NAMALWA (cell line): ENCODE measurements at places on chromosomes 13 and 19.

- DNase-seq = no peak
Measured at GRCh38 chr13:104592127-104592526, 1525.9 kb upstream of the SLC10A2 start.

DNA sequence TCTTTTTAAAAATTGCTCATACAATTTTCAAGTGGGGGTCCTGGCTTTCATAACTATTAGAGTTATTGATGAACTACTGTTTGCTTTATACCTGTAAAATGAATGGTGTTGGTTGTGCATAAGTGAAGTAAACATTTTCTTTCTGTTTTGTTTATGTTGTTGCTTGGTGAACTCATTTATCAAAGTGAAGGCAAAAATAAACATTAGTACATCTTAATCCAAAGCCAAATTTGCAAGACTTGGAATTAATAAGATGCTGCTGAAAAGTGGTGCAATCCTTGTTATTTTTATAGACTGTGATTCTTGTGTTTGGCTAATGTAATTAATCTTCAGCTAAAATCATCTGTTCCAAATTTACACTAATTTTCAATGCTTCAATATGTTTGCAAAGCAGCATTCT lies 24.4 kb upstream of the DCT start:
- DNase-seq = no peak

GRCh38 chr19:3136684-3137055 lies 837 bp downstream of the GNA15 start:
- DNase-seq = no peak

GRCh38 chr13:90889906-90890834 lies 457.3 kb upstream of the MIR17HG start:
- DNase-seq = no peak

DNA sequence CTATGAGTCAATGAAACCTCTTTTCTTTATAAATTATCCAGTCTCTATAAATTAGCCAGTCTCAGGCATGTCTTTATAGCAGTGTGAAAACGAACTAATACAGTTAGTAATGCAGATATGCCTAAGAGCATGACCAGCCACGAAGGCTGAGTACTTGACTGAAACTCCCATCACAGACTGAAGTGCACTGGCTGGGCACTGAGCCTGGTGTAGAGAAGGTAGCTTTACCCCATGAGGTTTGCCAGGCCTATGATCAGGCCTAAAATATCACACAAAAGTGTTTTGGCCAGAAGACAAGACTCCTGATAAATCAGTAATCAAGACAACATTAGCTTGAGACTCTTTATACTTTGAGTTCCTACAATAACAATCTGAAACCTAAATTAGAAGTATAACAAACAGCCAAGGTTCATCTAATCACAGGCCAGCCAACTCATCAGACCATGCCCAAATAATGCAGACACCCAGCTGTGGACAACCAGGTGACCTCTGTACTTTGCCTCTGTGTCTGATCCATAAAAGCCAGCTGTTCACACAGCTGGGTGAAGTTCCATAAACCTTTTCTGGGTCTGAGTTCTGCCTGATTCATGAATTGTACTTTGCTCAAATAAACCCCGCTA lies 771.8 kb upstream of the SLITRK1 start:
- DNase-seq = no peak

DNA sequence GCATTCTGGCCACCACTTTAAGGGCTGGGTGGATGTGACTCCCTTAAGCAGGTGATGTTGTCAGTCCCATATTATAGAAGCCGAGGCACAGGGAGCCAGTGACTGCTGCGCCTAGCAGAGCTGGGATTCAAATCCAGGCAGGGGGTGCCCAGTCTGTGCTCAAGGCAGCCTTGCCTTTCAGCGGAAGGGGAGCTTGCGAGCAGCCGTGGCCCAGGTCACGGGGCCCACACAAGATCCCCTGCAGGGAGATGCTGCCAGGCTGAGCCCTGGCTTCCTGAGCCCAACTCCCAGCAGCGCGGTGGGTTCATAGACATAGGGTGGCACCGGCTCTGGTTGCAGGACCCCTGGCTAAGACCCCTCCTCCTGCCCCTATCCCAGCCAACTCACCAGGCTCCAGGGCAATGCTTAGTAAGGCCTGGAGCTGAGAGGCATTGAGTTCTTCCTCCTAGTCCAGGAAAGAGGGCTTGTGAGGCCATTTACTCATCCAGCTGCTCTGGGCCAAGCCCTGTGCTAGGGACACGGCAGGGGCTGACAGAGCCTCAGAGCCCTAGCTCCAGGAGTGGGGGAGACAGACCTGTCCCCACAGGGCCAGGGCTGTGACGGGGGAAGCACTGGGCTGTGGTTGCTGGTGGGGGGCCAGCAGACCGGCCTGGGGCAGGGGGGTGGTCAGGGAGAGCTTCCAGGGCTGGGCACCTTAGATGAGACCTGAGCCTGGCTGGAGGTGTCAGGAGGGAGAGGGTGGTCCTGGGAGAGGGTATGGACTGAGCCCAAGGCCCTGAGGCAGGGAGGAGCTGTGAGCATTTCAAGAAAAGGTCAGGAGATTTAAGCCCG lies 9.6 kb downstream of the CAPN12 start:
- peak; percentile 48 for DNase-seq

DNA sequence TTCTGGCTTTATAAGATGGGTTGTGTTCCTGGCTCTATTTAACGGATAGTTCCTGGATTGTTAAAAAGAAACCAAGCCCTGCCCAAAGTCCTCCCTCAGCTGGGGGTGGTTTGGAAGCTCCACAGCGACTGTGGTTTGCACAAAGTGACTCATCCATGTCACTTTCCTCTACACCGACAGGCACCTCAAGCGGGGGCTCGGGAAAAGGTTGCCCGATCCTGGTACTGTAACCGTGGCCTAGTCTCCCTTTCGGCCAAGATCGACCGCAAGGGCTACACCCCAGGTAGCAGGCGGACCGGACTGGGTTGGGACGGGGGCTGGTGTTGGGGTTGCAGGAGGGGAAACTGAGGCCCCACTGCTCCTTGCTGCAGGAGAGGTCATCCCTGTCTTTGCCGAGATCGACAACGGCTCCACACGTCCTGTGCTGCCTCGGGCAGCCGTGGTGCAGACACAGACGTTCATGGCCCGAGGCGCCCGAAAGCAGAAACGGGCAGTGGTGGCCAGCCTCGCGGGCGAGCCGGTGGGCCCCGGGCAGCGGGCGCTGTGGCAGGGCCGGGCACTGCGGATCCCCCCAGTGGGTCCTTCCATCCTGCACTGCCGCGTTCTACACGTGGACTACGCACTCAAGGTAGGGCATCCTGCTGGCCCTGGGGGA lies 1.6 kb downstream of the ARRDC2 start:
- no peak for DNase-seq

DNA sequence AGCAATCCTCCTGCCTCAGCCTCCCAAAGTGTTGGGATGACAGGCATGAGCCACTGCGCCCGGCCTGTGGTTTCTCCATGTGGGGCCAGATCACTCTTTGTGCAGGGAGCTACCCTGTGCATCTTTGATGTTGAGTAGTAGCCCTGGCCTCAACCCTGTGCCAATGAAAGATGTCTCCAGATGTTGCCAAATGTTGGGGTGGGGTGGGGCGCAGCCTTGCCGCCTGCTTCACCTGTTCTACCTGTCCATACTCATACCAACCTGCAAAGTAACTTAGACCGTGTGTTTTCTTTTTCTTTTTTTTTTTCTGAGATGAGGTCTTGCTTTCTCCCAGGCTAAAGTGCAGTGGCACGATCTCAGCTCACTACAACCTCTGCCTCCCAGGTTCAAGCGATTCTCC lies 20.9 kb downstream of the IER2 start:
- no peak for DNase-seq

- no peak for DNase-seq
Measured at GRCh38 chr19:38293281-38293680, 10.8 kb upstream of the C19orf33 start.

- no peak for DNase-seq
Measured at GRCh38 chr19:47644743-47645482, 36.0 kb downstream of the BICRA start.

GRCh38 chr19:18226956-18227780 lies 930 bp upstream of the PDE4C start:
- DNase-seq = peak; percentile 47

- no peak for DNase-seq
Measured at GRCh38 chr13:34312578-34312977, 494.6 kb downstream of the RFC3 start.

GRCh38 chr13:101673360-101674105 lies 221.1 kb downstream of the ITGBL1 start:
- no peak for DNase-seq

DNA sequence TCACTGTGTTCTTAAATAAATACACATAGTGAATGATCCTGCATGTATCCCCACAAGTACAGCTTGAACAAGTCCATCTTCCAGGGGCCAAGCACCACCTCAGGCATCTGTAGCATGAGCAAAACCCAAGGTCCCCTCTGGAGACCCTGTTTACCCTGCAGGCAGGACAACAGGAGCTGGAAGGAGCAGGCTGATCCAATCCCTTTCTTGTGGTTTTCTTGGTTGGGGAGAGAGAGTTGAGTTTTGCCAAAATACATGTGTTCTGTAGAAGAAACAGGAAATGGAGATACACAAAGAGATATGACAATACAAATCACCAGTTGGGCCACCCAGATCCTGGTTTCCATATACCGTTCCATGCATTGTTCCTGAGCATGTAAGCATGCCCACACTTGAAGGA lies 92.8 kb downstream of the SHISA2 start:
- DNase-seq = no peak

- DNase-seq = no peak
Measured at GRCh38 chr13:113526466-113527220, 36.1 kb upstream of the DCUN1D2 start.

DNA sequence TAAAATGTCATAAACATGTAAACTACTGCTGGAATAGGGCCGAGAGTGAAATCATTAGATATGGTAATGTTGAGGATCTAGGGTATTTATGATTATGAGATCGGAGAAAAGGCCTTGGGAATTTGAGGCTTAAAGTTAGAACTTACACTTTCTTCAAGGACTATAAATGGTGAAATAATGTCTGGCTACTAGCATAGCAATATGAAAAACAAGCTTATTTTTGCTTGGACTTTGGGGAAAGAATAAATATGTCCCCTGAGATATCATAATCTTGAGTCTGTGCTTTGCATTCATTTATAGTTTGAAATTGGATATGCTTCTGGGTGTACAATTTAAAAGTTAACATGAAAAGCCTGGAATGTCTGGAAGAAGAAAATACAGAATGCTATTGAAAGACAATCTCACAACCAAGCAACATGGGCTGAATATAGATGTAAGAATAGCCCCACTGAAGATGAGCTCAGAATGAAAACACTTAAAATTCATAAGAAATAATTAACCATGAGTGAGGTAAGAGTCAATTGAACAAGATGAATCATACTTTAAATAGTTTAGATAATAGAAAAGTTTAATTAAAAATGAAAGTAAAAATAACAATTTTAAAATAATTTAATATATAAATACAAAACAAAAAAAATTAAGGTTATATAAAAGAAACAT lies 1555.4 kb upstream of the MIR17HG start:
- no peak for DNase-seq

GRCh38 chr19:17775245-17775927 lies 19.6 kb upstream of the B3GNT3 start:
- peak; percentile 70 for DNase-seq
